ENCODE measurements at places on chromosomes 12 and 14.
A peak's percentile ranks its signal among the peaks of the same experiment; 100 is the strongest.

DNA sequence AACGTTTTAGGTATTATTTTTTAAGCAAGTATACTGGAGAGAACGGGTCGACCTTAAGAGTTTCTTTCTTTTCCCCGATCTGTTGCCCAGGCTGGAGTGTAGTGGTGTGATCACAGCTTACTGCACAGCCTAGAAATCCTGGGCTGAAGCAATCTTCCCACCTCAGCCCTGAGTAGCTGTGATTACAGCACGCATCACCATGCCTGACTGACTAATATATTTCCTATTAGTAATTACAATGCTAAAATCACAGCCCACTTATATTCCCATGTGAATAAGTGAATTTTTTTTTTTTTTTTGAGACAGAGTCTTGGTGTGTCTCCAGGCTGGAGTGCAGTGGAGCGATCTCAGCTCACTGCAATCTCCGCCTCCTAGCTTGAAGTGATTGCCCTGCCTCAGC lies 50.4 kb downstream of the DICER1 start:
- no peak for DNase-seq

GRCh38 chr14:68359837-68360552 lies 432.9 kb downstream of the ZFP36L1 start:
- DNase-seq = no peak

DNA sequence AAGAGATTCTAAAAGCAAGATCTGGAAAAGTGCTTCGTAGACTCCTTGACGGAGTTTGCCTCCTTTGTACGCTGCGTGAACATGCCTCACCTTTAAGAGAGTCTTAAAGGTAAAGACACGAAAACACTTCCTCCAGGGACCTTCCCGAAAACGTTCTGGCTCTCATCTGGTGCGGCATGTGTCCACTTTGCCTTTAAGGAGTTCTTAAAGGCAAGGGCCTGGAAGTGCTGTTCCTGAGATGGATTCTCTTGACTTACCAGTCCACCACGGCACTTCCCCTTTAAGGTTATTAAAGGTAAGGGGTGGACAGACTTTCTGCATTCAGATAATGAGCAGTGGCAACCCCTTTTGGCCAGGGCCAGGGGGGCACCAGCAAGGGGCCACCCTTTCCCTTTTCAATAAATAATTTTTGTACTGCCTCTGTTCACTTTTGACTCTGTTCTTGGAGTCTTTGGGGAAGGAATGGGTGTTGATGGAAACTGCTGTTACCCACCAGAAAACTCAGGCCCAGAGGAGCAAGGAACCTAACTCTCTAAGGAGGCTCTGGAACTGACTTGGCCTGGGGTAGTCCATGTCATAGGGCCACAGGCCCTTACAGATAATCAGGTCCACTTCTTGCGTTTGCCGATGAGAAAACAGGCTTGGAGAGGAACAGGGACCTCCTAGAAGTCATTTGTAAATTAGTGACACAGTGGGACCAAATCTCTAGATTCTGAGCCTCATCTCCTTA lies 4.4 kb downstream of the REM2 start:
- peak; percentile 87 for DNase-seq

DNA sequence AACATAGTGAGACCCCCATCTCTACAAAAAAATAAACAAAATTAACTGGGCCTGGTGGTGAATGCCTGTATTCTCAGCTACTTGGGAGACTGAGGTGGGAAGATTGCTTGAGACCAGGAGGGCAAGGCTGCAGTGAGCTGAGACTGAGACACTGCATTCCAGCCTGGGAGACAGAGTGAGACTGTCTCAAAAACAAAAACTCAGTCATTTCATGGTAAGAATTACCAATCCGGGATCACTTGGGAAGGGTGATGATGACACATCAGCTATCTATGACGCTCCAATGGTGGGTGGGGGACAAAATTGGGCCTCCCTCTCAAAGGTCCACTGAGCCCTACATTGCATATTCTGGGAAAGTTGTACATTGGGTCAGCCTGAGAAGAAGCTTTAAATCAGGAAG lies 47.7 kb downstream of the SERPINA3 start:
- no peak for DNase-seq

GRCh38 chr12:25404955-25405354 lies 148.1 kb downstream of the LMNTD1 start:
- no peak for DNase-seq

Measured in hematopoietic multipotent progenitor cell treated with erythropoietin and hydrocortisone succinate and interleukin-3 and kit ligand, for 6 days (in vitro differentiated cells).